ENCODE measurements at places on chromosomes 2 and 18.

DNA sequence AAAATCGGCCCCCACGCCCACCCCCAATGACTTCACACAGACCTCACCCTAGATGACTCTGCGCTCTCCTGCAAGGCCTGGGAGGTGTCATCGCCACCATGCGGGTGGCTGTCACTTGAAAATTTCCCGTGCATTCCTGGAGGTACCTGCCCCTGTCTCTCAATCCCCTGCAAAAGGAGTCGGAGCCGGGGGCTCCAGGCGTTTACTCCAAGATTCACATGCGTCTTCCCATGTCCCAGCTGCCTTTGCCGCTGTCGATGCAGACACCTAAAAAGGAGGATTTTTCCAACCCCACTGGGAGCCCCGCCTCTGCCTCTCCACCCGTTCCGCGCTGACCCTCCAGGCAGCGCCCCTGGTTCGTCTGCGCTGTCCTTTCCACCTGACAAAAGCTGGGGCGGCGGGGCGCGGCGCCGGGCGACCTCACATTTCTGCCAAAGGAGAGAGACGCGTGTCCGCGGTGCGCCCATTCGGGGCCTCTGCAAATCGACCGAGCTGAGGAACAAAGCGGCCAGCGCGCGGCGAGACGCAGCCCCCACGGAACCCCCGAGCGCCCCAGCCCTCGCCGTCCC is 667 bp downstream of the REEP1 start:
- DNase-seq, result no peak

DNA sequence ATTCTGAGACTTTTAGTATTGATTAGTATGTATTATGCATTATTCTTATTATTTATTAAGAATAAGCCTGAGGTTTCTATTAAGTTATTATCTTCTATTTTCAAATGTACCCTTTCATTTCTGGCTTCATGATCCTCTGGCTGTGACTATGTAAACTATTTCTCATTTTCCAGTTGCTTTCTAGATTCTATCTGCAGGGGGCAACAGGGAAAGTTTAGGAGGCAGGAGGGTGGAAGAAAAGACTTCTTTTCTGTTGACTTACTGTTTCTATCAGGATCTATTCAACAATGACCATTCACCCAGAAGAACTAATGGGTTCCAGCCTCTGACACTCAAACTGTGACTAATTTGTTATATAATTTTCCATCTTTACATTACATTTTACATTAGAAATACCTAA is 653.4 kb upstream of the FSHR start:
- DNase-seq, result no peak

DNA sequence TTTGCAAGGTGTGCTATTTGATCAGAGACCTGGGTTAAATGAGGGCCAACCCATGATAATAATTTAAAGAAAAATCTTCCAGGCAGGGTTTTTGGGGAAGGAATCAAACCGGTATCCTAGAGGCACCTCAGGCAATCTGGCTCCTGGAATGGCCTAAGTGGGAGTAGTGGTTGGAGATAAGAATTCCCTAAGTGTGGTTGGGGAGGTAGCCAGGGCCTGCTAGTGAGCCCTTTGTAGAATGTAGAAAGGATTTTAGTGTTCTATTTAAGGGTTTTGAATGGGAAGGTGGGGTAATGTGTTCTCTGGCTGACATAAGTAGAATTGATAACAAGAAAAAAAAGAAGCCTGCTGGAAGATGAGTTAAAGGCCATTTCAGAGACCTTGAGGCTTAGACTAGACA is 422.2 kb downstream of the XIRP2 start:
- no peak for DNase-seq

GRCh38 chr18:34909637-34910364 is 131.4 kb upstream of the MAPRE2 start:
- no peak for DNase-seq

- DNase-seq, result no peak
Observed at GRCh38 chr2:4938206-4938605, 754.0 kb upstream of the SOX11 start.

- no peak for DNase-seq
Observed at GRCh38 chr18:13582178-13582670, 144.1 kb downstream of the FAM210A start.

GRCh38 chr2:8606649-8607550 is 75.0 kb upstream of the ID2 start:
- no peak for DNase-seq

GRCh38 chr2:236859908-236860307 is 225.8 kb upstream of the COPS8 start:
- no peak for DNase-seq

DNA sequence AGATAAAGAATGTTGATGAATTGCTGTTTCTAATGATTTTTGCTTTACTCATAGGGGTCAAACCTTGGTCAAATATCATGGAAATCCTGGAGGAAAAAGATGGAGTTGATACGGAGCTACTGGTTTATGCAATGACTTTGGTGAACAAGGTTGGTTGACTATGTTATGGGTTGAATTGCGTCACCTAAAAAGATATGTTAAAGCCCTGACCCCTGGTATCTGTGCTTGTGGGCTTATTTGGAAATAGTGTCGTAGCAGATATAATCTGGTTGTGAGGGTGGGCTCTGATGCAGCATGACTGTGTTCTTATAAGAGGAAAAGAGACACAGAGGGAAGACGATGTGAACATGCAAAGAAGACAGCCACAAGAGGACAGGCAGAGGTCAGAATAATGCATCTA is 226.2 kb downstream of the TPGS2 start:
- DNase-seq, result no peak

DNA sequence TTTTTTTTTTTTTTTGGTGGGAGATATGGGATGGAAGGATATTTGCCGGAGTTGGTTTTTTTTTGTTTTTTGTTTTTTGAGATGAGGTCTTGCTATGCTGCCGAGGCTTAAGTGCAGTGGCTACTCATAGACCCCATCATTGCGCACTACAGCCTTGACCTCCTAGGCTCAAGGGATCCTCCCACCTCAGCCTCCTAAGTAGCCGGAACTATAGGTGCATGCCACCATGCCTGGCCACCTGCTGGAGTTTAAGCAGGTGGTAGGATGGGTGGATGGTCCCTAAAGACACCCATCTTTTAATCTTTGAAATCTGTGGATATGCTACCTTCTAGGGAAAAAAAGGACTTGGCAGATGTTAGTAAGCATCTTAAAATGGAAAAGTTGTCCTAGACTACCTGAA is 169.8 kb downstream of the TGIF1 start:
- no peak for DNase-seq

DNA sequence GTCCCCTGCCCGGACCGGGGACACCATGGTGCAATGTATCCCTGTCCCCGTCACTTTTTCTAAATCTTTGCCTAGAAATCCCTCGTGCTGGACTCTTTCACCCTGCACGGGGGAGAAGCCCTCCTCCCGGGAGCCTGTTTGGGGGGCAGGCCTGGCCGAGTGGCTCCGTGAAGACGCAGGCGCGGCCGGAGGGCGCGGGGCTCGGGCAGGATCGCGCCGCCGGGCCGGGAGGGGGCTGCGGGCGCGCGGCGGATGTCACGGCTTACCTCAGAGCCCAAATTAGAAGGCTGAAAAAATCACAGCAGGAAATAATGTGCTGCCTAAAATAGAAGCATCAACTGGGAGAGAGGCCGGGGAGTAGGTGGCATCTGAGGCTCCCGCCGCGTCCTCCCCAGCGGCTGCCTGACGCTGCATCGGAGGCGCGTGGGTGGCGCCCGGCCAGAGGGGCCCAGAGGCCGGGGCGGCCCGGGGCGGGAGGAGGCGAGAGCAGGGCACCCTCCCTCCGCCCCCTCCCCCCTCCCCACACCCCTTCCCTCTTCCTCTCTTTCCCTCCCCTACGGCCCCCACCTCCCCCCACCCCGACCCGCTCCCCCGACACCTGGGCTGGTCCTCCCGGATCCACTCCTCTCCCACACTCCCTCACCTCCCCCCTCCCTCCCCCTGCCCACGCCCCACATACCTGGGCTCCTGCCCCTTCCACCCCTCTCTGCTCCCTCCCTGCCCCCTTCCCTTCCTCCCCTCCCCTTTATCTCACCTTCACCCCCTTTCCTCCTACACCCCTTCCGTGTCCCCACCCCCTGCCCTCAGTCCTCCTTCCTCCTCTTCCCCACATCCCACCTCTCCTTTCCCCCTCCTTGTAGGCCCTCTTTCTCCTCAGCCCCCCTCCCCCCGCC is 51.9 kb downstream of the SLC4A1AP start:
- peak; percentile 26 for DNase-seq

- DNase-seq, result no peak
Observed at GRCh38 chr2:99485824-99486223, 4.0 kb downstream of the REV1 start.

DNA sequence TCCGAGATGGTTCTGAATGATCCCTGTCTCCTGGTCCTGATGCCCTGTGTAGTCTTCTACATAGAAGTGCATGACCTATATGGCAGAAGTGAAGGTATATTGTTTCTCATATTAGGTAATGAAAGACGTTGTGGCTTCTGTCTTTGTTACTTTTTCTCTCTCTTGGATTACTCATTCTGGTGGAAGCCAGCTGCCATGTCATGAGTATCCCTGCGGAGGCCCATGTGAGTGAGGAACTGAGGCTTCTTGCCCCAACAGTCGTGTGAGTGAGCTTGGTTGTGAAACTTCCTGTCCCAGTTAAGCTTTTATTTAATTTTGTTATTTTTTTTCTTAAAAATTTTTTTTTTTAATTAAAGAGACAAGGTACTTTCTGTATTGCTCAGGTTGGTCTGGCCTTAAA is 134.7 kb downstream of the UBR3 start:
- DNase-seq, result no peak
